CD8-positive, alpha-beta memory T cell (primary cell): ENCODE measurements at places on chromosomes 1 and 21.

- no peak for DNase-seq
These were observed 28.4 kb downstream of the POFUT2 start for GRCh38 chr21:45259206-45259840.

- no peak for DNase-seq
These were observed 123.8 kb downstream of the OSBPL9 start for GRCh38 chr1:51740652-51741051.

DNA sequence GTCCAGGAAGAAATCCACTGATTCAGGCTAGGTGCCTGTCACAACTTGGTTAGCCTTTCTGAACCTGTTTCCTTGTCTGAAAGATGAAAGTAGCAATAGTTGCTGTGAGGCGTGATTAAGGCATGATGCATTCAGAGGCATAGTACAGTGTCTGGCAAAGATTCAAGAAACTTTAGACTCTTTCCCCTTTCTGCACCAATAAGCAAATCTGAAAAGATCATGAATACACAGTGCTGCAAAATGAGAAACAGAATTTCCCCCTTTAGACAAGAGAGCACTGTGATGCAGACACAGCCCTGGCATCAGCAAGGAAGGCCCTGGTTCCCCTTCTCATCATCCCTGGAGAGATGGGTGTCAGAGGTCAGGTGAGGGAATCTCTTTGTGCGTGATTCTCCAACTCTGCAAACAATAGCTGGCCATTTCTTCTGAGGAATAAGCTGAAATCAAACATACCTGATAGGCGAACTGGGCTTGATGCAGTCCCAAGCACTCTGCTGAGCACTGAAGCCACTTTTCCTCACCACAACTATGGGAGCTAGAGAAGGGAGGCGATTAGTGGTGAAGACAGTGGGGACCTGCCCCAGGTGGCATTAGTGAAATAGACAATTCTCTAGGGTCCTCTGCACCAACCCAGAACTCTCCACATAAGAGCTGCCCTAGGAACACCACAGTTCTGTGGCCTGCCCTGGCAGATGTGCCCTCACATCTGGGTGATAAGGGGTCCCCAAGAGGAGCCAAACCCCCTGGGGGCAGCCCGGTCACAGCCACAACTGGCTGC is 41.7 kb downstream of the ITPKB start:
- DNase-seq, result no peak

- DNase-seq, result no peak
These were observed 15.8 kb downstream of the GADD45A start for GRCh38 chr1:67700692-67701410.

GRCh38 chr1:31666263-31666963 is 21.7 kb upstream of the PEF1 start:
- DNase-seq, result no peak

DNA sequence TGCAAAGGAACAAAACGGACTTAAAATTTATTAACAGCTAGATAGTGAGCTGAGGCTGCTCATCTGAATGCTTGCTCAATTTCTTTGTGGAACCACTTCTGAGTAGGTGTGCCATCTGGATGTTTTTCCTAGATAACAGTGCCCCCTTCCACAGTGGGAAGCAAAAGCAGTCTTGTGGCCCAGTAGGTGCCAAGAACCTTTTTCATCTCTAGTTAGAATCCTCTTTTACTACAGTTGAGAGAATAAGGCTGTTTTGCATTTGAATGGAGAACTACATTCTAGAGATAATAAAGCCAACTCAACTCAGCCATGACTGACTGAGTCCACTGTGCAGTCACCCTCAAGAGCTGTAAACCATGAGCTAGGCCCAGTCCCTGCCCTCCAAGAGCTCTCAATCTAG is 13.3 kb downstream of the F3 start:
- DNase-seq, result no peak

DNA sequence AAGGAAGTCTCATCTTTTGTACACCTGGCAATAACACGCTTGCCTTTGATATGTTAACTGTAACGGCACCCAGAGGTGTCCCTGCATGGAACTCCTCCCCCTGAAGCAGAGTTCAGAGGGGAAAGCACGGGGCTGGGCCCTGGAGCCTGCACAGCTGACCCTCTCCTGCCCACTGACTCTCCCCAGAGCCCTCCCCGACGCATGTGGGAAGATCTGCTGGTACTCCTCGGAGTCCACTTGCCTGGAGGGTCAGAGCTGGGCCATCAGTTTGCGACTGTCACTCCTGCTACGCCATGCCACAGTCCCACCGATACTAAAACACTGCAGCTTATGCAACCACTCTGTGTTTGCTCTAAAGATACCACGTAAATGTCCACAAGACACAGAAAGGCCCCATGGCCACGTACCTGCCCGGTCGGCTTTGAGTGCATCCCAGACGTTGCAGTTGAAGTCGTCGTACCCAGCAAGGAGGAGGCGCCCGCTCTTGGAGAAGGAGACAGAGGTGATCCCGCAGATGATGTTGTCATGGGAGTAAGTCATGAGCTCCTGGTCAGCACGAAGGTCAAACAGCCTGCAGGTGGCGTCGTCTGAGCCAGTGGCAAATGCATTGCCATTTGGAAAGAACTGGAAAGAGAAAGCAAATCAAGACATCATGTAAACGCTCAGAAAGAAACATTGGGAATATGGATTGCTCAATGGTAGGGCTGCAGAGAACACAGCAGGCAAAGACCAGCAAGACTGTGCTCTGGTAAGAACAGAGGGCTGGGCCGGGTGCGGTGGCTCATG is 10.6 kb upstream of the NADK start:
- DNase-seq, result no peak

GRCh38 chr1:54584575-54584974 is 36.5 kb downstream of the ACOT11 start:
- DNase-seq, result no peak

DNA sequence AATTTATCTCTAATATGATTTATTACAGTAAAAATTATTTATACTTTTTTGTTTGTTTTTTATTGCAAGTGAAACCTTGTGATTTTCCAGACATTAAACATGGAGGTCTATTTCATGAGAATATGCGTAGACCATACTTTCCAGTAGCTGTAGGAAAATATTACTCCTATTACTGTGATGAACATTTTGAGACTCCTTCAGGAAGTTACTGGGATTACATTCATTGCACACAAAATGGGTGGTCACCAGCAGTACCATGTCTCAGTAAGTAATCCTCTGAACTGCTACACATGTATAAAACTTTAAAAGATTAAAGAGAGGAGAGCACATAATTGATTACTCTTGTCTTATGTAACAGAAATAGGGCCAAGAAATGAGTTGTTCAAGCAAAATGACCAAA is 4.5 kb downstream of the CFHR3 start:
- no peak for DNase-seq

GRCh38 chr1:4048076-4048475 is 148.0 kb upstream of the C1orf174 start:
- no peak for DNase-seq

DNA sequence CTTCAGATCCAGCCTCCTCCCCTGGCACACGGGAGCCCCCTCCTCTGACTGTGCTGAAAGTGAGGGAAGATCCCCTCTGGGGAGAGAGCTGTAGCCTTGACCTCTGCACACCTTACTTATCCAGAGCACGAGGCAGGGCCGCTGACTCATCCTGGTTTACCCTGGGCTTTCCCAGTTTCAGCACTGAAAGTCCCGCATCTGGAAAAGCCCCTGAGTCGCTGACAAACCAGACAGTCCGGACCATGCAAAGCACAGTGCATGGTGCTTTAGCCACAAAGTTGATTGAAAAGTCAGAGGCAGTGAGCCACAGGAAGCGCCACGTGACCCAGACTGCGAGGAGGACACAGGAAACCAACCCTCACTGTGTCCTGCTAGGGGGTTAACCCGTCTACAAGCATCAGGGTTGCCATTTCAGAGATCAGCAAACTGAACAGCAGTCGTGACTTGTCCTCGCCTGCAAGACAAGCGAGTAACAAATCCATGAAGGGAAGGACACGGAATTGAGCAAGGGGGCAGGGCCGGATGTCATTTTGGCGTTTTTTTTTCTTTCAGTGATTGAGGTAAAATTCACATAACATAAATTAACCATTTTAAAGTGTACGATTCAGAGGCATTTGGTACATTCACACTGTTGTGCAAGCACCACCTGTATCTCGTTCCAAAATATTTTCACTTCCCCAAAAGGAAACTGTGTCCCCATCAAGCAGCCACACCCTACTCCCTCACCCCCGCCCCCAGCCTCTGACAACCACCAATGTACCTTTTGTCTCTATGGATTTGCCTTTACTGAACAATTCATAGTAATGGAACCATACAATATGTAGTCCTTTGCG is 19.9 kb upstream of the IFNGR2 start:
- DNase-seq, result peak; percentile 68

- DNase-seq, result no peak
These were observed 1.1 kb upstream of the KNCN start for GRCh38 chr1:46552357-46553237.

DNA sequence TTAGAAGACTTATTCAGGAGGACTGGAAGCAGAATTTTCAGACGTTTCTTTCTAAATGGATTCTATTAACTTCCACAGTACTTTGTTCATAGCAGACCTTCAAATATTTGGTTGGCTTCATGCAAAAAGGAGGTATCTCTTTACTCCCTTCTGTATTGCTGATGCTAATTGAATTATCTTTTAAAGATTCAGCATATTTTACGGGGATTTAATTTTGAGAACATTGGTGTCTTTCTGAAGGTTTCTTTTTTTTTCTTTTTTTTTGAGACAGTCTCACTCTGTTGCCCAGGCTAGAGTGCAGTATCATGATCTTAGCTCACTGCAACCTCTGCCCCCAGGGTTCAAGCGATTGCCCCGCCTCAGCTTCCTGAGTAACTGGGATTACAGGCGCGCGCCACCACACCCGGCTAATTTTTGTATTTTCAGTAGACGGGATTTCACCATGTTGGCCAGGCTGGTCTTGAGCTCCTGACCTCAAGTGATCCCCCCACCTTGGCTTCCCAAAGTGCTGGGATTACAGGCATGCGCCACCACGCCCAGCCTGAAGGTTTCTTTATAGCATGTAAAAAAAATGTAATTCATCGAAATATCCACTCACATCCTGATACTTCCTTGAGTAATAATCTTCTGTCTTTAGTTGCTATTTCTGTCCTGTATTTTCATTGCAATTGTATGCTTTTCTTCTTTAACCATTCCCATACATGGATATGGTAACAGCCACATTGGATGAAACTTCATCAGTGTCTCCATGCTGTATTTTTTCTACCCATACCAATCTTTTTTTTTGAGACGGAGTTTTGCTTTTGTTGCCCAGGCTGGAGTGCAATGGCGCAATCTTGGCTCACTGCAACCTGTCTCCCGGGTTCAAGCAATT is 14.5 kb downstream of the CNST start:
- DNase-seq, result no peak

GRCh38 chr1:171115280-171115897 is 24.7 kb downstream of the FMO3 start:
- no peak for DNase-seq

DNA sequence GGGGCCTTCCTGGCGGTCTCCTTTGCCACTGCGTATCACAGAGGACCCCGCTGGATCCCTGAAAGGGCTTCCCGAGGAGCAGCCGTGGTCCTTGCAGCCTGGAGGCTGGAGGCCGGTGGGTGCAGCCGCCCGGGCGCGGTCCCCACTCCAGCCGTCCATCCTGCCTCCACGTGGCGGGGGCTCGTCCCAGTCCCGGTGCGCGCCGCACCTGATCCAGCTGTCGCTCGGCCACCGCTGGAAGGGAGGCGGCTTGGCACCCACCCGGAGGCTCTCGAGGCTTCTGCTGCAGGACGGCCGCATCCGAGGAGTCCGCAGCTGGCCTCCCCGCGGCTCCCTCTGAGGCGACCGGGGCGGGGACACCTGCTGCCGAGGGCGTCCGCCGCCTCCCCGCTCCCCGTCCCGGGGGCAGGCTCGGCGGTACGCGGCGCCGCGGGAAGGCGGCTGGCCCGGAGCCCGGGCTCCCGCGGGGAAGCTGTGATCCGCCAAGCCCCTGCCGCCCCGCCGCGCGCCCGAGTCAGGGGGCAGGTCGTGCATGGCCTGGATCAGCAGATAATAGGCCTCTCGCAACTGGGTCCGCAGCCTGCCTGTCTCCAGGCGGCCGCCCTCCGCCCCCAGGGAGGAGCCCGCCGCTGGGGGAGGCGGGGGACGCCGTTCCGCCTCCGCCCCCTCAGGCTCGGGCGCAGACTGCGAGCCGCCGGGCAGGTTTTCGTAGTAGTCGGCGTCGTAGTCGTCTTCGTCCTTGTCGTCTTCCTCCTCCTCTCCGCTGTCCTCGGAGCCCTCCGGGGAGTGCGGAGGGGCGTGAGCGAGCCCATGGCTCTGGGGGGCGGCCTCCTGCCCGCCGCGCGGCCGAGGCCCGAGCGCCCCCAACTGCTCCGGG is at the start of gene SYDE2:
Gene SYDE2 (minus strand): TSS at position 554 of the 877 bp plus-strand sequence. CDS start 20 bp downstream, at position 534.
- peak; percentile 83 for DNase-seq

- no peak for DNase-seq
These were observed 70.1 kb upstream of the NRIP1 start for GRCh38 chr21:15134701-15135470.

- no peak for DNase-seq
These were observed 6.2 kb upstream of the SLC5A9 start for GRCh38 chr1:48216313-48216712.

GRCh38 chr1:167294528-167294927 is 73.8 kb downstream of the POU2F1 start:
- DNase-seq, result no peak

DNA sequence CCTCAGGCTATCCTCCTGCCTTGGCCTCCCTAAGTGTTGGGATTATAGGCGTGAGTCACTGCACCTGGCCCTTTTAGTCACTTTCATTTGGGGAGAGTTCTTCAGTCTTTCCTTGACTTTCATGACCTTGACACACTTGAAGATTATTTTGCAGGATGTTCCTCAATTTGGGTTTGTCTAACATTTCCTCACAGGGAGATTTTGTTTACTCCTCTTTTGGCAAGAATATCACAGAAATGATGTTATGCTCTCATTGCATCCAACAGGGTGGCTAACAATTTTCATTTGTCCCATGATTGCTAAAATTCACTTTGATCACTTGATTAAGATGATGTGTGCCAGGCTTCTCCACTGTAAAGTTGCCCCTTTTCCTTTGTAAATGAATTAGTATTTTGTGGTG is 164.0 kb downstream of the ADSS2 start:
- DNase-seq, result no peak

DNA sequence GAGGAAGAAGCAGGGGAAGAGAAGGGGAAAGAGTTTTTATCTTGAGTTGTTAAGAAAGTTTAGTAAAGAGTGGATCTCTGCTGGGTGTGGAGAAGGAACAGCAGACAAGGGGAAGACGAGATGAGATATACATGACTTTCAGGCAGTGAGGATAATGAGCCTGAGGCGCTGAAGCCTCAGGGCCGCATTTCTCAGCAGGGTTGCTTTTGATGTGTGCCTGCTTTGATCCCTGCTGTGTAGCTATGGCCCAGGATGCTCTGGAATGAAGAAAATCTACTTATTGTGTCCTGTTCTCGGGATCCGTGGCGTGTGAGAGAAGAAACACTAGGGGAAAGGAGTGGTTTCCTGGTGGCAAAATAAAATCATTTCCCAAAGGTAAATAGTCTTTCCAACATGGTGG is 15.1 kb upstream of the RPE65 start:
- DNase-seq, result no peak

DNA sequence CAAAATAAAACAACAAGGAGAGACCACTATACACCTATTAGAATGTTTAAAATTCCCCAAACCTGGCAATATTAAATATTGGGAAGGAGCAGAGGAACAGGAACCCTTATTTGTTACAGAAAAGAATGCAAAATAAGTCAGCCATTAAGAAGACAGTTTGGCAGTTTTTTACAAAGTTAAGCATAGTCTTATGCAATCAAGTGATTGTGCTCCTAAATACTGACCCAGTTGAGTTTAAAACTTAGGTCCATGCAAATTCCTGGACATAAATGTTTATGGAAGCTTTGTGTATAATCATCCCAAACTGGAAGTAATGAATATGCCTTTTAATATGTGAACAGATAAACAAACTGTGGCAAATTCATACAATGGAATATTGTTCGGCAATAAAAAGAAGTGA is 72.9 kb upstream of the RGS4 start:
- no peak for DNase-seq

GRCh38 chr1:16020325-16020724 is 1.5 kb upstream of the CLCNKA start:
- DNase-seq, result no peak
